ENCODE measurements at places on chromosomes 2 and 18. TPM values are rescaled to one million over a fixed set of nuclear protein-coding genes. Genes with fewer than 3 reads are reported as not detected.

Gene PARD3B
- total RNA-seq, result 0.37 TPM

DNA sequence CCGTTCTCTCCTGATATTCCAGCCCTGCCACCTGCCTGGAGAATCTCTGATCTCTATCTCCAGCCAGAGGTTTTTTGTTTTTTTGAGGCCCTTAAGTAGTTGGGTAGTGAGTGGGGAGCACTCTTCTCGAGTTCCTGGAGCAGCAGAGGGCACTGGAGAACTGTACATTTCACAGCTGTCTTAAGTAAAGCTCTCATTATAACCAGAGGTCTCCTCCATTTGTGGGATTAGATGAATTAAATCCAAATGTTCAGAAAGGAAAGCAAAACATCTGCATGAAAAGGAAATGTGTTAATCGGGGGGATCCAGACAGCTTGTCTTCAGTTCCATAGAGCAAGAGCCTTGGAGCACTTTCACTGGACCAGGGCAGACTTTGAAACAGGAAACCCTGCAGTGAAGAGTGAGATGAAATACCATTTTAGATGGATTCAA is 32.8 kb downstream of the AOX1 start:
- no peak for DNase-seq

DNA sequence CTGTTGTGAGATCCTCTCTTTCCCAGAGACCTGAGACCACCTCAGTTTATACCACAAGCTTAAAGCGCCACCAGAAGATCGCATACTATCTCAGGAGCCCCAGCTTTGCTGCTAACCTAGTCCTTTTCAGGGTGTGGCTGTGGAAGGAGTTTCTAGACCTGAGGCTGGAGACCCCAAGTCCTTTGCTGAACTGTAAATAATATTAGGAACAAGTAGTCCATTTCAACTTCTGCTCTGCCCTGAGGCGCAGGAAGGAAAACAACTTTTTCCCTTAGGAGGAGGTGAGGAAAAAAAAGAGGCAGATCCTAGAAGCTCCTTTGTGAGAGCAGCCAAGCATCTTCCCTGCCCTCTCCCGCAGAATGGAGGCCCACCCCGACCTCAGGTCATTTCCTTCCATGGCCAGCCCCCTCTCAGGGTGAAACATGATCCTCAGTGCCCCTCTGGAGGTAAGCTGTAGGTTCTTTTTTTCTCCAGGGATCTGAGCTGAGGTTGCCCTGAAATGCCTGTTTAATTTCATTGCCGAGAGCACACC is 122.8 kb upstream of the LGALSL start:
- no peak for DNase-seq

Gene ATAD2B
- 2.3 TPM for total RNA-seq

GRCh38 chr18:74430231-74430630 is 26.9 kb downstream of the DIPK1C start:
- no peak for DNase-seq

Gene OTOF
- 0.14 TPM for total RNA-seq

Gene CYP26B1
- 1.7 TPM for total RNA-seq

DNA sequence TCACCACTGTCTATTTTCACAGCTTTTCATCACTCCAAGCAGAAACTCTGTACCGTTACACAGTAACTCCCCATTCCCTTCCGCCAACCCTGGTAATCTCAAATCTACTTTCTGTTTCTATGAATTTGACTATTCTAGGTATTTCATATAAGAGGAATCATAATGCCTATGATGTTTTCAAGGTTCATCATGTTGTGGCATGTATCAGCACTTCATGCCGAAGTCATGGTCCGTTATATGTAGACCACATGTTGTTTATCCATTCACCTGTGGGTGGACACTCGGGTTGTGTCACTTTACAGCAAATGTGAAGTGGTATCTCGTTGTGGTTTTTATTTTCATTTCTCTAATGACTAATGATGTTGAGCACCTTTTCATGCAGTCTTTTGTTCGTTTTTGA is 21.6 kb downstream of the CPSF3 start:
- no peak for DNase-seq

GRCh38 chr18:78239090-78239457 is 740.5 kb upstream of the SALL3 start:
- no peak for DNase-seq

GRCh38 chr2:140085674-140086073 is 1305.5 kb upstream of the NXPH2 start:
- DNase-seq, result no peak

DNA sequence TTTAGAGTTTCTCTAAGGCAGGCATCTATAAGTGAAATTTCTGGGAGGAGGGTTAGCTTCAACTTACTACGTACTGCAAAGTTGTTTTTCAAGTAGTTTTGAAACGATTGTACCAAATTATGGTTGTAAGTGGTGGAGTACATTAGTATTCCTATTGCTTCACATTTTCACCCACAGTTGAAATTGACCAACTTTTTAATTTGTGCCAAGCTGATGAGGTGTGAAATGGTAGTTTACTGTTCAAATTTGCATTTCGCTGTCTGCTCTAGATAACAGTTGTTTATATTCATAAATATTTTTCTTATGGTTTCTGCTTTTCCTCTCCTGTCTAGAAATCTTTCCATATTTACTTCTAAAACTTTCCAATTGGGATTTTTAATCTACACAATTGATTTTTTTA is 18.6 kb downstream of the NPC1 start:
- DNase-seq, result no peak

Gene FTCDNL1
- 2.3 TPM for total RNA-seq

DNA sequence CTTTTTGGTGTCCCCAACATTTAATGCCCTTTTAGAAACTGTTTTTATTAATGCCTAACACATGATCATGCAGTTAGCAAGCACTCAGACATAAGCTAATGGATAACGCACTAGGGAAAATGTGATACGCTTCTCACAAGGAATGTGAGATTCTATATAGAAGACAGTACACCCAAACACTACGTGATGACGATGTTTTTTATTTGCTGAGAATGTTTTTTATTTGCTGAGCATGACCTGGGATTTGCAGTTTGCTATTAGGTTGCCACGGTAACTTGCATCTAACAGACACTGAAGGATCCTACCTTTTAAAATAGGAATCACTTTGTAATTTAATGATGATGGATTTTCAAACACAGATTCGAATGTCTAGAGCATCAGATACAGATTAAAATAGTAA is 4.9 kb downstream of the SMC6 start:
- DNase-seq, result no peak
